ENCODE measurements at places on chromosomes 3 and 15.

GRCh38 chr3:197430934-197431333, 124.8 kb downstream of the BDH1 start:
- DNase-seq = no peak

DNA sequence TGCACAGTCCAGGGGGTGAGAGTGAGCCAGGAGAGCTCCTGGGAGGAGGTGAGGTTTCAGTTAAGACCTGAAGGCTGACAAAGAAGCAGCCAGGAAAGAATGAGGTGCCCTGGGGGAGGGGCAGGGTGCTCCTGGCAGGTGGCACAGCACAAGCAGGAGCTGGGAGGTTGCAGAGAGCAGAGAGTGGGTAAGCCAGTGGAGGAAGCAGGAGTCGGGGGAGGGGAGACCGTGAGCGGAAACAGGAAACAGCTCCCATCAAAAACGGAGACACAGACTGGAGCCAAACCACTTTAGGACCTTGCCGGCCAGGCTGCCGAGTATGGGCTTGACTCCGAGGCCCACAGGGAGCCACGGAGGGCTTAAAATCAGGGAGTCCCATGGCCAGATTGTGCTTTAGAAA, 12.1 kb upstream of the FBLN2 start:
- no peak for DNase-seq

GRCh38 chr3:140349938-140350337, 327.9 kb upstream of the TRIM42 start:
- no peak for DNase-seq

- no peak for DNase-seq
Measured at GRCh38 chr15:65338366-65338765, 33.9 kb downstream of the RNU5B-1 start.

DNA sequence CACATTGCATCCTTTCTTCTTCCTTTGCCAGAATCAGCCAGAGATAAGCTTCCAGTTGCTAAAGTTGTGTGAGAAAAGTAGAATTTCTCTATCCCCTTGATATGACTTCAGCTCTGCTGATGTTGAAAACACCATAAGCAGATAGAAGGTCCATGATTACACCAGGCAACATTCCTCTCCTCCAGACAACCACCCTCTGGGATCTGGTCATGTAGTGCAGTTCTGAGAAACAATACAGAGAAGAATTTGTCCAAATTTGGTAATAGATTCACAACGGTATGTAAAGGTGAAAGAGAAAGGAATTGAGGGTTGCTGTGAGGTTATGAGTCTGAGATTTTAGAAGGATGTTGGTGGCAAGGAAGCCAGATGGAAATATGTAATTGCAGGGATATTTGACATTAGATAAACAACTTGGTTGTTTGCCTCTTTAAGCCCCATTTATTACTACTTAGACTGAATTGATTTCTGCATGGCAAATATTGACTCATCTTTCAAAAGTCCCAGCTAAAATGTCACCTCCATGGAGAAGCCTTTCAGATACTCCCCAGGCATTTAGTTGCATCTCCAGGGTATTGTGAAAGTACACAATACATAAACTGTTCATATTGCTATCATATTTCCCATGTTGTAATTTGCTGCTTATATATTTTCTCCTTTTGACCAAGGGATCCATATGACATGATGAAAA, 134.9 kb downstream of the GAP43 start:
- DNase-seq = no peak

DNA sequence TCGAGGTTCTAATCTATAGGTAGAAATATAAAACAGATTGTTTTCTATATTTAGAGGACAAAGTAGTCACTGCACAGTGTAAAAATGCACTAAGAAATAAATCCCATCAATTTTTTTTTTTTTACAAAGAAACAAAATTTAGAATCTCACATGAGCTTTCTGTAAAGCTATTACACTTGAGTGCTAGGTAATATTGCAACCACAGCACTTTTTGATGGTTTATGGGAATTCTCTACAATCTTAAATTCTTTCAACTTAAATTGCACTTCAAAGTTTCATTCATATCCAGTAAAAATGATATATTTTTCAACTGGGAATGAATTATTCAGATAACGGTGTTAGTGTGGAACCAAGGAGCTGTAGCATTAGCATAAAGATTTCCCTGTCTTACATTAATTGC, 1035.4 kb downstream of the SQOR start:
- DNase-seq = no peak

DNA sequence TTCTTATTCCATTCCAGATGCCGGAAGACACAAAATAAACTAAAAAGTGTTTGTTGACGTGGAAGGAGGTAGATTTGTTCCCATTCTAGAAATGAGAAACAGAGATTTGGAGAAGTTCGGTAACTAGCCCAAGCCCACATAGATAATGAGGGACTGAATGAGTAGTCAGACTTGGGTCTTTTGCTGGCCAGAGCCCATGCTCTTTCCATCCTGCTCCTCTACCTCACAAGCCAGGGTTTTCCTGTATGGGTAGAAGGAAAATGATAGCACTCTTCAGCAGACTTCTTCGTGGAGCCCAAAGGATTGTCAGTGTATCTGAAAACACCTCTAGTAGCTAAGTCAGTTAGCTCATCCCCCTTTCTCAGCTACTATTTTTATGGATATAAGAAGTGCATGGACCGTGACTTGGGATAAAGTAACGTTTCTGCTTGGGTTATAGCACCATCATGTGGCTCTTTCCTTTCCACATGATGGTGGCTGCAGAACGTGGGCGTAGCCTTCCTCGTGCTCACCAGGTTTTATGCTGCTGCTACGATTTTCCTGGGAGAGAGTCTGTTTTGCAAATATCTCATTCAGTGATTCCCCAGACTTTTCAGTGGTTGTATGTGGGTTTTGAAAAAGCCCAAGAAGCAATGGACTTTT, 84.6 kb downstream of the DGKG start:
- no peak for DNase-seq

DNA sequence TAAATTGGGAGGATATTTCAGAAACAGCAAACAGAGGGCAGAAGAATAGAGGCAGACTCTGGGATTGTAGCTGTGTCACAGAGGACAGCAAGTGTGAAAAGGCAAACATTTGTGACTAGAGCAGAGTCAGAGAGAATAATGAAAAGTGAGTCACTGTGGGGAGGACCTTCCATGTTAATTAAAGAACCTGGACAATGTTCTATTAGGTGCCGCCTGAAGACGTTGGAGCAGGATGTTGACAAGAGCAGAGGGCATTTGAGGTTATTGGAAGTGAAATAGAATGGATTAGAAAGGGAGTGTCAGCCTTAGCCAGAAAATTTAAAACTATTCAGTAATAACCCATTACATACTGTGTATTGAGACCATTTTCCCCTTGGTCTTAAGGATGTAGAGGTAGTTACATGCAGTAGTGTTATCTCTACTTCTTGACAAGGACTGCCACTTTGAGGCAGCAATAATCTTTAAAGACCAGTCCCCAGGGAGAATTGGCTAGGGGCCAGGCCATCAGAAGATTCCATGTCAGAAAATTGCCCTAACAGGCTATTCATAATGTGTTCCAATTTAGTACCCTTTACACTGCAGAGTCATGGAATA, 5.8 kb downstream of the ACKR2 start:
- DNase-seq = no peak

- no peak for DNase-seq
Measured at GRCh38 chr3:23624305-23624704, 181.4 kb upstream of the UBE2E1 start.

- no peak for DNase-seq
Measured at GRCh38 chr15:69951256-69951897, 146.3 kb downstream of the TLE3 start.

DNA sequence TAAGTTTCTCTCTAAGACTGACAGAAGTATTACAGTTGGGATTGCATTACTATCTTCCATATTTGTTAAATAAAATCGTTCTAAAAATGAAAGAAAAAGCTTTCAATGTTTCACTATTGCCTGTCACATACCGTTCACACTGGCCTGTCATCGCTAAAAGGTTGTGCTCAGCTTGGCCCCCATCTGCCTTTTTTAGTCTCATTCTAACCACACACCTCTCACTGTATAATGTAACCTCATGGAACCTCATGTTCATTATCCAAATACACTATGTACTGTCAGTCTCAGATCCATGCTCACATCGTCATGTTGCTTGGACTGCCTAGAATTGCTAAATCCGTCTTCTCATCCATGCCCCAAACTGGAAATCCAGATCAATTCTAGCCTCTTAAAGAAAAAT, 637.8 kb upstream of the ROBO1 start:
- no peak for DNase-seq

DNA sequence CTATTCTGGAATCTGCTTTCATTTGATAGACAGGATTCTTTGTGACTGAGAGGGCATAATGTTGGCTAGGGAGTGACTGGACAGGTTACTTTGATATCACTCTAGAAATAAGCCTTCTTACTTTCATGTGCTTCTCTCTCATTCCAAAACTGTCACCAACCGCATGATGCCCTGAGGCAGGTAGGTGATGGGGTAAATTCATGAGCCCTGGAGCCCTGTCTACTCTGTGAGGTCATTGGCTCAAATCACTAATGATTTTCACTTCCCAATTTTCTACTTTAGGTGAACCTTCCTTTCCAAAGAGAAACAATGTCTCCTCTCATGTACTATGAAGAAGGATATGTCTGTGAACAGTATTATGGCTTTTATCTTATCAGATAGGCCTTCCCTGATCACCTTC, 596.7 kb downstream of the TUSC7 start:
- DNase-seq = no peak

DNA sequence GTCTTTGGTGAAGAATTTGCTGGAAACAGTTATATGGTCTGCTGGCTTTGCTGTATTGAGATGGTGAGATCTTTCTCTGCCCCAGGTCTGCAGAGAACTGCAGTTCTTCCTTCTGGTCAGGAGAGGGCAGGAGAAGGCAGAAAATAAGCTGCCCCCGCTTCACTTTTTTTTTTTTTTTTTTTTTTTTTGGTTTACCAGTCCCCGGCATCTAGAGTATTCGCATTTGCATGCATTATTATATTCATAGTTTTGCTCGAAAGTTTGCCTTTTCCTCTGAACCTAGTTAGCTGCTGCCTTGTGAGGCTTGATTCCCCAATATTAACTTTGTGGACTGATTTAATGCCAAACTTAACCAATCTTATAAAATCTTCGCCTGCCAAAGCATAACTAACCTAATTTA, 10.6 kb upstream of the PARL start:
- peak; percentile 52 for DNase-seq

DNA sequence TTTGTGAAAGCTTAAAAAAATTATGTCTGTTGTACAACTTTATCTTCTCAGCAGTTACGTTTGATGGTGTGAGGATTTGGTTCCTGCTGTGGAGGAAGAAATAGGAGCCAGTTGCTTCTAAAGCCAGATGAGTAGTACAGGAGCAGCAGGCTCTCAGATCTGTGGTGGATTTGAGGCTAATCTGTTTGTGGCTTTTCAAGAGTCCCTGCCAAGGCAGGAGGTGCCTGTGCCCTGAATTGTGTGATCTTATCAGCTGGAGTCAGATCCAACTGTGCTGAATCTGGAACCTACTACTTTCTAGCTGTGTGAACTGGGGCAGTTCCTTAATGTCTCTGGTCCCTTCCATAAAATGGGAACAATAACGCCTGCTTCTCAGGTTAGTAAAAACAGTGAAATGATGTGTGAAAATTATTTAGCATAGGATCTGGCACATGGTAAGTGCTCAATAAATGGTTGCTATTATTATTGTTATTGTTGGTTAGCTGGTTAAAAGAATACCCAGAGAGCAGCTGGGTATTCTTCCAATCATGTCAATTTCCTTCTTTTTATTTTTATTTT, 7.7 kb downstream of the CLDN11 start:
- no peak for DNase-seq

DNA sequence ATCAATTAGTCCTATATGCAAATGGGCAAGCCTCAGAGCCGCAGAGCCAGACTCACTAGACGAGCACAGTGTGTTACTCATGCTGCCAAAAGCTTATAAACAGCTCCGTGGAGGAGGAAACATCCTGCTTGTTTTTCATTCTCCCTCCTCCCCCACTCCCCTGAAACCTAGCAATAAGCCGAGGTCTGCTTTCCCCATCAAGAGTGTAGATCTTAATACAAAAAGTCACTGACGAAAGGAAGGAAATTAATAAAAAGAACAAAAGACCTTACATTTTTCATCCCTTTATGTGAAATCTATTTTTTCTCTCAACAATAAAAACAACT, 88.5 kb downstream of the XXYLT1 start:
- no peak for DNase-seq

DNA sequence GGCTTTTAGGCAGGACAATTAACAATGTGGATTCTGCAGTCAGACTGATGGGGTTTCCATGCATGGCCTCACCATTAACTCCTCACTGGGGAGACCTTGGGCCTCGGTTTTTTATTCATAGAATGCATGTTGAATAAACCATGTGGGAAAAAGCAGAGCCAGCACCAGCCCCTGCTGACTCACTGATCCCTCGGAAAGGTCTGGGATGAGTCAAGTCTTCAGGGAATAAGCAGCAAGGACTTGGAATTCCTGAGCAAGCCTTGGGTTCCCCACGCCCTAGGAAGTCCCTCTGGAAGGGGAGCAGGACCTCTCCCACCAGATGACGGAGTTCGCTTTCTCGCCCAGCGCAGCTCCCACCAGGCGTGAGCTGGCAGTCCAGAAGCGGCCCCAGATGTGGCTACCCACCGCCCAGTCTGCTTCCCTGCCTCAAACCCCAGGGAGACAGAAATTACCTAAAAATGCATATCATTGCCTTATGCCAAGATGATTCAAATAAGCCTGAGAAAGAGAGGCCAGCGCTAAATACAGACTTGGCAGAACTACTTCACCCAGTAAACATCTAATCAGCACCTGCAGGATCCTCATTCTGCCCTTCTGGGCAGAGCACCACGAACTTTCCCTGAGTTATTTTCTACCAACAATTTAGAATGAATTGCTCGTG, 45.4 kb downstream of the BTD start:
- DNase-seq = no peak

GRCh38 chr3:135141672-135142071, 346.6 kb downstream of the EPHB1 start:
- DNase-seq = no peak

DNA sequence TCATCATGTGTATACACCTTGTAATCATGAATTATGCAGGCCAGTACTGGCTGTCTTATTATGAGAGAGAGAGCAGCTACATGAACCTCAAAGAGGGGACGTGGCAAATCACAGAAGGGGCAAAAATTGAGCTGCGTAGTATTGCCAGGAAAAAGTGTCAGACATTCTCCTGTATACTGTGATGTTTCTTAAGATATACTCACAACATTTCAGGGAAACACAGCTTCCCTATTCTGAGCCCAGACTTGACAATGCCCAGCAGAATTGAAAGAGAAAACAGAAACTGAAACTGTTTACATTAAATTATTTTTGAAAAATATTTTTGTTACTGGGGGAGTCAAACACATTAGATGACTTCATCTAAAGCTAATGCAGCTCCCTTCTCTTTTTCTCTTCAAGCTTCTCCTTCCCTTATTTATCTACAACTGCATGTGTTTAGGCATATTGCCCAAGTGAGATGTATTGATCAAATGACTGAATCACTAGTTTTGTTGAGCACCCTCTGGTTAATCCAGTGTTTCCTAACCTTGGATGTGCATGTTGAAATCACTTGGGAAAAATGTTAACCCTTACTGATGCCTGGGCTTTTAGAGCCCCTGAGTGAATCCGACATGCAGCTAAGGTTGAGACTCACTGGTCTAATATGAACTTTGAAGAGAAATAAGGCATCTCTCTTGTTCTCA, 39.5 kb downstream of the CADPS start:
- no peak for DNase-seq

GRCh38 chr3:114587986-114588385, 294.2 kb downstream of the TIGIT start:
- DNase-seq = no peak

Data from CD4-positive, alpha-beta T cell treated with Interferon gamma for 1 hour (primary cell).